Smooth muscle cell of bladder (primary cell): ENCODE measurements at places on chromosomes 13 and 19. TPM values are rescaled to one million over a fixed set of nuclear protein-coding genes. Genes with fewer than 3 reads are reported as not detected.

Gene HS6ST3
- not detected in 2 replicates for total RNA-seq

Gene KLF1
- 0.09 TPM in 1 of 2 replicates, not detected in the other for total RNA-seq

Gene TMEM150B
- total RNA-seq, result not detected in 2 replicates

Gene CCDC169
- 2.3 and 4.3 TPM in 2 replicates for total RNA-seq
